Calu3 (cell line): ENCODE measurements at places on chromosomes 2 and 18.

GRCh38 chr2:168356477-168356835 lies 99.6 kb upstream of the CERS6 start:
- no peak for DNase-seq

GRCh38 chr2:191001032-191001431 lies 12.9 kb downstream of the STAT1 start:
- DNase-seq, result no peak

GRCh38 chr18:63476668-63477067 lies at the start of gene SERPINB5:
TSS of gene SERPINB5 (plus strand) at chr18:63476958. CDS start at chr18:63484429, 7,471 bp downstream.
- DNase-seq, result peak; percentile 96

DNA sequence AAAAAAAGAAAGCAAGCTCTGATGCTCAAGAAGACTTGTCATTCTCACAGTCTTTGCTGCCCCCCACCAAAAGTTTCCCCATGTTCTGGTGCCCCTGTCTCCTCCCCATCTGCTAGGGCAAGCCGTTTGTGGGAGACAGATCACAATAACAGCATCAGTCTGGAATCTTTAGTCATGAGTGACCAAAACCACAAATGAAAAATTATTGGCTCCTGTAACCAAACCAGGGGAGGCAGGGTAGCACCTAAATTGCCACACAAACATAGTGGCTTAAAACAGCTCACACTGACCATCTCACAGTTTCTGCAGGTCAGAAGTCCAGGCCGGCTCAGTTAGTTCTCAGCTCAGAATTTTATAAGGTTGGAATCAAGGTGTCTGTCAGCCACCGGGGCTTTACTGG lies 9.1 kb upstream of the B3GNT7 start:
- DNase-seq, result no peak

DNA sequence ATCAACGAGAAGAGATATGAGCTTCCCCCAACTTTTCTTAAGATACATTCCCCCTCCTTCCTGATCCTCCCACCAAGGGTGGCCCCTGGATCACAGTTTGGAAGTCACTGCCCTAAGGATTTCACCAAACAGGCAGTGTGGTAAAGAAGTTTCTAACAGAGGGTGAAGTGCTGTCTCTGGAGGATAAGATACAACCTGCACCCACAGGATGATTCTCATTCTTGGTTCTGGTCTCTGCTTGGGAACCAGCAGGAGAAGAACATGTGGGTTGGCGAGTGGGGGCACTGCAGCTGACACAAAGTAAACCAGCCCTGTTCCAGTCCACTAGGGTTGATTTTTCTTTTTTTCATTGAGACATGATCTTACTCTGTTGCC lies 9.3 kb downstream of the NFE2L2 start:
- DNase-seq, result no peak

DNA sequence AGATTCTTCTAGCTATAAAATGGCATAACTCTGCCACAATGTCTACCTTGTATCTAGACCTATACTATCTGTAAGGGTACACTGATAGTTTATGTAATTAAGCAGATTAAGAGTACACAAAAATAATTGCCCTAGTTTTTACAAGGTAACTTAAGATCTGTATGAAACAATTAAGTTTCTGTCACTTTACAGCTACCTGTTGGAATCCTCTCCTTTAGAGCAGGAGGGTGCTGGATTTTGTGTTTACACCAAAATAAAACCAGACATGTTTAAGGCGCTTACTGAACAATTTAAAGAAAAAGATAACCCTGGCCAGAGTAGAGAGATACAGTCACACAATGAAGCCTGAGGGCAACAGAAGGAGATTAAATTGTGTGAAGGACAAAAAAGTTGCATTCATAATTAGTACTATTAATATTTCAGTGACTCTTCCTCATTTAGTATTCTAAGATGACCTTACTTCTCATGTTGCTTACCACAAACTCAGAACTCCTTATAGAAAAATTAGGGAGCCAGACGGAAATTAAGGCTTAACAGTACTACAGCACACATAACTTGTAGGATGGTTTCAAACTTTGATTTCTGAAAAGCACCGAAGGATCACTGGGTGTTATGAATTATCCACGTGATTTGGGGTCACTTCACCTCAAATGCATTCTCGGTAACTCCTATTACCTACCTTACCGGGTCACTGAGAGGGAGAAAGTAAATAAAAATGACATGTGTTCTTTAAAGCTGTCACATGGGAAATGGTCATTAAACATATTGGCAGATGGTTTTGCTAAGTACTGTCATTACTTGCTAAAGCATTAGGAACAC lies 1.0 kb downstream of the DARS1 start:
- no peak for DNase-seq
